Posterior cingulate gyrus (tissue), 11 donors: ENCODE measurements at places on chromosomes 6 and 20.

- no peak for DNase-seq
These were observed 148.3 kb downstream of the RFX6 start for GRCh38 chr6:117025310-117025709.

- DNase-seq: no peak
These were observed 81.2 kb downstream of the PDE7B start for GRCh38 chr6:135932651-135933050.

GRCh38 chr6:106256201-106256968 is 69.2 kb downstream of the ATG5 start:
- no peak for DNase-seq

DNA sequence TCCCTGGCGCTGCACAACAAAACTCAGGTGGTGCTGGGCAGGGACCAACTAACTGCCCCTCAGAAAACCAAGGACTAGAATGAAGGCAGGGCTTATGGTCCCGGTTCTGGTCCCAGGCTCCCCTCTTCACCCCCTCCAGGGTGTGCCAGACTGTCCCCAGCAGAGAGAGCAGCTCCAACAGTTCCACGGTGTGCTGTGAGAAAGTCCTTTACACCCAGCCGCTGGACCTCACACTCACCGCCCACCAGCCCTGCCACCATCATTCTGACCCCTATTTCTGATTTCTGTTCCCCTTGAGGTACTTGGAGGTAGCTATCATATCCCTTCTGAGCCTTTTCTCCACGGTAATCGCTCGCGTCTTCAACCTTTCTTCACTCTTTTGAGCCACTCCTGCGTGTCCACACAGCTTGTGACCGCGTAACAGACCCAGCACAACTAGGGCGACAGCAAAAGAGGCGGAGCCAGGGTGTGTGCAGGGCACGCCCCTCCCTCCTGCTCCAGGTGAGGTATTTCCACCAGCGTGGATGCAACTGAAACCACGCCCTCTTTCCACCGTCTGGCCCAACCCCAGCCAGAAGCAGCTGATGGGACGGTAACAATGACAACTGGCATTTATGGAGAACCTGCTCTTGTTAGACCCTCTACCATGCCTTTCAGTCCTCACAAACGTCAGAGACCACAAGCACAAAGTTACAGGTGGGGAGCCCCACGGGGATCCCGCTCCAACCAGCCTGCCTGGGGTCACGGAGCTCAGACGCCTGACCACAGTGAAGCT is 2.3 kb downstream of the PXDC1 start:
- DNase-seq: no peak

DNA sequence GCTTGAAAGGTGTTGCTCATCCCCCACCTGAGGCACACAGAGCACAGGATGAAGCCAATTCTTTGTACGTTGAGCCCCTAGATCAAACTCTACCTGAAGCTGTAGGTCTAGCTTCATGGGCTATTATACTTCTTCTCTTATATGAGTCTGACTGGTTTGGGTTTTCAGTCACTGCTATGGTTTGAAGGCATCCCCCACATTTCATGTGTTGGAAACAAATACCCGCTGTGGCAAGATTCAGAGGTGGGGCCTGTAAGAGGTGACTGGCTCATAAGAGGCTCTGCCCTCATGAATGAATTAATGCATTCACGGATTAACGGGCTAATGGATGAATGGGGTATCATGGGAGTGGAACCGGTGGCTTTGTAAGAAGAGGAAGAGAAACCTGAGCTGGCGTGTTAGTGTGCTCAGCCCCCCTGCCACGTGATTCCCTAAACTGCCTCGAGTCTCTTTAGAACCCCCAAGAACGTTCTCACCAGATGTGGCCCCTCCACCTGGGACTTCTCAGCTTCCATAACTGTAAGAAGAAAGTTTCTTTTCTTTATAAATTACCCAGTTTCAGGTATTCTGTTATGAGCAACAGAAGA is 39.2 kb downstream of the PREX1 start:
- DNase-seq: no peak

- no peak for DNase-seq
These were observed 532 bp upstream of the PM20D2 start for GRCh38 chr6:89145091-89145955.
